ENCODE measurements at places on chromosomes 3 and 15. TPM values are rescaled to one million over a fixed set of nuclear protein-coding genes. Genes with fewer than 3 reads are reported as not detected.

DNA sequence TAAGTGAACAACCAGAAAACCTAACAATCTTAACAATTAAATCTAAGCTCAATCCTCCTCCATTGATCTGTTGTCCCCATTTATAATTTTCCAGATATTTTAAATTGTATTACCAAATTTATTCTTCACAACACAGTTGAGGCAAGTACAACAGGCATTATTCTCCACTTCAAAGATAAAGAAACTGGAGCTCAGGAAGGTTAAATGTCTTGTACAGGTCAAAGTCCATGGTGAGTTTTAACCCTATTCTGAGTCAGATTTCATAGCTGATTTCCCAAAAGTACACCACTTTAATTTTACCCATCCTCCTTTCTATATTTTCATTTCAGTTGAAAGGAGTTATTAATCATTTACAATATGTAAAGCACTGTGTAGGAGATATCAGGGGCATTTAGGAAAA is 112.2 kb downstream of the FBXL22 start:
- no peak for DNase-seq

The IL5RA gene
- polyA plus RNA-seq = 0.37 TPM

- no peak for DNase-seq
These were observed 8.9 kb downstream of the MYH15 start for GRCh38 chr3:108501535-108501934.

GRCh38 chr3:130659911-130660310 is 86.7 kb downstream of the PIK3R4 start:
- DNase-seq = no peak

- DNase-seq = no peak
These were observed 205.9 kb upstream of the IGF1R start for GRCh38 chr15:98442379-98442833.

DNA sequence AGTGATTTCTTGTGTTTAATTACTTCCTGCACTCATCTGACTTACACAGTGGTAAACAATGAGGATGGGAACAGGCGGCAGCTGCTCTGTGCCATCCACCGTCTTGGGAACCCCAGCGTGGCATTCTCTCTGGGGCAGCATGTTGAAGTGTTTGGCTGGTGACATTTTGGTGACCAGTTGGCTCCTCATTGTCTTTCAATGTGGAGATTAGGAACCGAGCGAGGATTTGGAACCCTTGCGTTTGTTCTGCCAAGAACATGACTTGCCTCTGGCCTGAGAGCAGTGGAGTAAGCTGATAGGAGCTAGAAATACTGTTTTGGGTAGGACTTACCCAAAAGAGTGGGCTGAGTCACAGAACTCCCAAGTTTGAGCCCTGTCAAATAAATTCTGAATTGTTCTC is 88.8 kb downstream of the IGF1R start:
- no peak for DNase-seq

The PPP1R14D gene
- 0.47 TPM for polyA plus RNA-seq

The SLC26A6 gene
- polyA plus RNA-seq = 16.5 TPM

DNA sequence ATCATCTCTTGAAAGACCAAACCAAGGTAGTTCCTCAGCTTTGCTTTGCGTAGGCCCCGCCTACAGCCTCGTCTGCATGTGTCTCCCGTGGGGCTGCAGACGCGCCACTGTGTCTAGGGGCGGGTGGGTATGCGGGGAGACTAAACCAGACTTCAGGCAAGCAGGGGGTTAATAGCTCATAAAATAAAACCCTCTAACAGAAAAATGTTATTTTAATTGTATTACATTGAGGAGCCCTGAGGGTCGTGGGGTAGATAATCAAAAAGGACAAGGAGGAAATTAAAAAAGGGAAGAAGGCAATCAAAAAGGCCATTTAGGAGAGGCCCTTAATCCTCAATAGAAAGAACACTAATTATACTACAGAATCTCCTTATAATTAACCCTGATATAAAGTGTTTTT is 247.6 kb upstream of the ICE2 start:
- DNase-seq = no peak

- peak; percentile 29 for DNase-seq
These were observed 30.4 kb downstream of the ZNF662 start for GRCh38 chr3:42936157-42936981.
